Foreskin keratinocyte (primary cell): ENCODE measurements at places on chromosomes 2 and 18.

DNA sequence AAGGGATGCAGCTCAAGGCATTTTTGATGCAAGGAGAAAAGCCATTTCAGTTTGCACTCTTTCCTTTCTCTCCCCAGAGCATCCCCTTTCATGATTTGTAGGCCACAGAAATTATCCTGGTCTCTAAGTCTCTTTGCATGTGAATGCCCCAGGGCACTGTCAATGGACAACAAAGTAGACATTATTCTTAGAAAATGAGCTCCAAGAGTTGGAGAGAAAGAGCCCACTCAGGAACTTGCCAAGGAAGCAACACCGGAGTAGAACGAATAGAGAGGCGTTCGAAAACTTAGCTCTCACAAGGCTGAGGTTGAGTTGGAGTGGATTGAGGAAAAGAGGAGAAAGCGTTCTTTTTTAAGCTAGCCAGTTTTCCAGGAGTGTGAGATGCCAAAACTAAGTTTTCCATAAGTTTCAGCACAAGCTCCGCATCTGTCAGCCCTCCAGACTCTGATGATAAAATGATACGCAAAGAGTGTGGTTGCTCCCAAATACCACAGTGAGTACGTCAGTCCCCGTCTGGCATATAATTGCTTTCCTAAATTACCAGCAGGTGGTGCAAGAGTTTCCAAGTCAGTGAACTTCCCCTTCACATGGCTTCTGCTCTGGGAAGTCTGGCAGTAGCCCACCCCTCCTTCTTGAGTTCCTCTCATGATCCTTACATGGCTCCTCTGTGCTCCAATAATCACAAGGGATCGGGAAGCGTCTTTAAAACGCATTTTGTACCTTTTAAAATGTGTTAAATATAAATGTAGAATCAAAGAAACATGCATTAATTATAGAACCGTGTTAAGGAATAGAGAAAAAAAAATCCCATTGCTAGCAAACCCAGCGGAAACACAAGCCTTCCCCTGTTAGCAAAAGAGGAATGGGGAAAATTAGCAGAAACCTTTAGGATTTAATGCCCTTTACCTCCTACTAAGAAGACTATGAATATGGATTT, 1060.6 kb upstream of the FANCL start:
- DNase-seq: peak; percentile 26

- DNase-seq: peak; percentile 88
These were observed 66.8 kb upstream of the FOSL2 start for GRCh38 chr2:28325567-28326468.

DNA sequence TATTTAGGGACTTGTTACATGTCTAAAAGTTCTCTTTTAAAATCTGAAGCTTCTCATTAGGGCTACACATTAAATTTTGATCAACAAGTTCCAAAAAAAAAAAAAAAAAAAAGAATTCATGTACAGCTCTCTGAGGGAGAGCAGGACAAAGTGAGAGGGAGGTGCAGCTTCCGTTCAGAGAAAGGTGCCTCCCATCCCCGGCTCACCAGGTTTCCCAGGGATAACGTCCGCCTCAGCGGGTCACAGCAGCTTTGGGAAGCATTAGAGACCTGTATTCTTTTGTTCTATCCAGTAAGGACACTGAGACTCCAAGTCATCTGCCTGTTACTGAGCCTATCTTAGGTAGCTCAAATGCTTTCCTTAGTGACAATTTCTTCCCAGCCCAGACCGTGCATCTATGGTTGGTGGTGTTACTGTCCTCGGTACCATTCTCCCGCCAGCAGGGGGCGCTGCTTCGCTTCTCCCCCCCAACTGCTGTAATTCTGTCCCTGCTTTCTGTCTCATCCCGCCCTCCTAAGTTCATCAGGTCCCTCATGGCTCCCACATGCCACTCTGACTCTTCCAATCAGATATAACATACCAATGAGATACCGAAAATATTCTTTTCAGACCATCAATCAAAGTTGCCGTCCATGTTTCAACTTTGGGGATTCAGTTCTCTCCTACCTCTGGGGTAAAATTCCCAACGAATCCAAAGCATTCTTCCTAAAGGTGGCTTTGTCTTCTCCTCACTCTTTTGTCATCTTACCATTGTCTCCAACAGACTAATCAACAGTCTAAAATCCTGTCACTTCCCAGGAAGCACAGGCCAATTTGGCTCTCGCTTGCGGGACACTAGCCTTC, 466.5 kb downstream of the METTL4 start:
- no peak for DNase-seq

- DNase-seq: no peak
These were observed 262.6 kb downstream of the AGAP1 start for GRCh38 chr2:235756491-235756890.

DNA sequence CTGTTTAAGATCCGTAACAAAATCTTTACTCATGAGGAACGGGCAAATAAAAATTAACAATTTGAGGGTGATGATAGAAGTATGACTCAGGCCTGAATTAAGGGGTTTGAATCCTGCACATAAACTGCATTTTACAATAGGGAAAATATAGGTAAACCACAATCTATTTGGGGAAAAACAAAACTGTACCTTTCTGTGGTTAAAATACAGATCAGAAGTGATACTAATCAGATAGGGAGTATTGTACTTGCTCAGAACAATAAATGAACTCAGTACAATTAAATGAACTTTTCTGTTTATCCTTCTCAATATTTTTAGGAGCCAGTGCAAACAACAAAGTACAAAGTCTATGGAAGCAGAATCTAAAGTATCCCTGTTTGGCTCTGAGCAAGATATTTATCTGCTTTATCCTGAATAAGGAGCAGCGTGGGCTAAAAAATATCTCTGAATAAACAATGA, 287.3 kb downstream of the ZNF385B start:
- DNase-seq: no peak

DNA sequence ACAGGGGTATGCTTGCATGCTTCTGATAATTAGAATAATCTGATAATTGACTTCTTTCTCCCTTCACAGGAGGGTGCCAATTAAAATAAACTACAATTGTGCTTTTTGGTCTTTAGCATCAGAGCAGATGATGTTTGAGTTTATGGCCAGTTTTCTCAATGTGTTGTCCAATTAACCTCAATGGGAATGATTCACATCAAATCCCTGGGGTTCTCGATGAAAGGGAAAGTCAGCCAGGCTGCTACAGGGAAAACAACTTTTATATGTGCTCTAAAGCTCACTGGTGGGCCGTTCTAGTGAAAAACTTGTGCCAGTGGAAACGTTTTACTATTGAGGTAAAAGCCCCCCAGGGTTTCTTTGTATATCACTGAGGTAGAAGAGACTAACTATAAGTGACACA, 887.3 kb upstream of the CRIM1 start:
- DNase-seq: no peak

- no peak for DNase-seq
These were observed 22.7 kb downstream of the IAH1 start for GRCh38 chr2:9497017-9497416.

GRCh38 chr2:233081731-233082221, 21.6 kb downstream of the INPP5D start:
- DNase-seq: no peak

- DNase-seq: peak; percentile 7
These were observed 22.1 kb downstream of the ABHD3 start for GRCh38 chr18:21682371-21683051.

DNA sequence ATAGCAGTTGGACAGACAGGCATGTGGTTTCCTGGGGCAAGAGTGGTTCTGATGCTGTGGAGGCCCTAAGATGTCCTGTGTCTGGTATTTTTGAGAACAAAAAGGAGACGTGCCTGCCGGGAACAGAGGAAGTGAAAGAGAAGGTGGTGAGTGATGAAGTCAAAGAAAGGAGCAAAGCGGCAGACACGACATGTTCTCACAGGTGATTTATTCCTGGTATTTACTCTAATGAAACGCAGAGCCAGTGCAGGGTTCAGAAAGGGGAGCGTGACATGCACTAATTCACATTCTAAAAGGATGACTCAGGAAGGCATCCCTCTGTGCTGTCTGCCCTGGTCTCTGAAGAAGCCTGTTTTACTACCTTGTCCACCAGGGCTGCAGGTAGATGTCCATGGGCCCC, 211.0 kb downstream of the KCNE4 start:
- DNase-seq: peak; percentile 97

- DNase-seq: no peak
These were observed 262.0 kb downstream of the CAMKMT start for GRCh38 chr2:44623622-44624351.

DNA sequence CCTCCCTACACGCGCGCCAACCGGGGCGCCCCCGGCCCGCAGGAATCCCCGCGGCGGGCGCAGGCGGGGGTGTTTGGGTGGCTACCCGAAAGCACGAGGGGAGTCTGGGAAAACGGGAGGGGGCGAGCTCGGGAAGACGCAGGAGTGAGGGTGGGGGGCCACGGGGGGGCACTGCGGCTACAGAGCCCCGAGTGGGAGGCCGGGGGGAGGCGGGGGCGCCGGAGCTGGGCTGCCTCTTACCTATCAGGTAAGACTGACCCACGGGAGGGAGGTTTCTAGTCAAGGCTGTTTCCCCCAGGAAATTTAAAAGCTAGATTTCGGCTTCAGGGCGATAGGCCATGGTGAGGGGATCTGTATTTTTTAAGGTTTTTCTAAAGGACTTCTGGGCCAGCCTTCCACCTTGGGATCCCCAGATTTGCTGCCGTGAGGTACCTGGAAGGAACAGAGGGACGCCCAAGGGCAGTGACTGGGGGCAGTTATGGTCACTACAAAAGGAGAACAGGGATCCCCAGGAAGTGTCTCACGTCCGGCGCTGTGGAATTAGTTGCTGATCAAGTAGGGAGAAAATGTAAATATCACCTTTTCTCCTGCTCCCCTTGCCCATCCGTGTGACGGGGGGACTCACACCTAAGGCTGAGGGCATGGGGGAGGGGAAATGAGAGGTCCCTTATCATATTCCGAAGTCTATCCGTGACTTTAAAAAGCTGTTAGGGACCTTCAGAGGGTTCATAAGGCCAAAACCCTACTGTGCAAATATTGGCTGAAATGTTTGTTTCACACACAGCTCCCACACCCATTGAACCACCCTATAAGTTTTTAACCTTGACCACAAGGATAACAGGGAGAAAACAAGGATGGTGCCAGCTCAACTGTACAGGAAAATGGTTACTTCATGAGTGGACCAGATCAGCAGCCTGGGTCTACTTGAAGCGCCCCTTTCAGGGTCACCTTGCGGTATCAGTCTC, 638 bp upstream of the IRS1 start:
- DNase-seq: peak; percentile 41

GRCh38 chr2:10087360-10087759, 7.1 kb upstream of the CYS1 start:
- no peak for DNase-seq

- no peak for DNase-seq
These were observed 147.0 kb upstream of the PELI1 start for GRCh38 chr2:64291181-64291580.

DNA sequence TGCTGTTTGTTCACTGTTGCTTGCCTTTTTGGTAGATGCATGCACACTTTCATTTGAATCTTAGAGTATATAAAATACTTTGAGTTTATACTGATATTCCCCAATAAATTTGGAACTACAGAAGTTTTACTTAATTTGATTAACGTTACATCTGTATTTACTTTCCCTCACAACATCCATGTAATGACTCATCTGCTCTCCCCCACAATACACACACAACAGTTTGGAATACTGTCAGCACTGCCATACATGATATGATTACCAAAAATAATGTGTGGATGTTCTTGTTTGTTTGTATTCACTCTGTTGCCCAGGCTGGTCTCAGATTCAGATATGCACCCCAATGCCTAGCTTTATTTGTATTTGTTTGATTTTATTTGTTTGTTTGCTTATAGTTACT, 144.2 kb downstream of the WDR7 start:
- no peak for DNase-seq

GRCh38 chr2:112542984-112543661, 858 bp downstream of the POLR1B start:
- DNase-seq: peak; percentile 37

GRCh38 chr2:39996653-39997080, 217.6 kb upstream of the THUMPD2 start:
- DNase-seq: peak; percentile 88

DNA sequence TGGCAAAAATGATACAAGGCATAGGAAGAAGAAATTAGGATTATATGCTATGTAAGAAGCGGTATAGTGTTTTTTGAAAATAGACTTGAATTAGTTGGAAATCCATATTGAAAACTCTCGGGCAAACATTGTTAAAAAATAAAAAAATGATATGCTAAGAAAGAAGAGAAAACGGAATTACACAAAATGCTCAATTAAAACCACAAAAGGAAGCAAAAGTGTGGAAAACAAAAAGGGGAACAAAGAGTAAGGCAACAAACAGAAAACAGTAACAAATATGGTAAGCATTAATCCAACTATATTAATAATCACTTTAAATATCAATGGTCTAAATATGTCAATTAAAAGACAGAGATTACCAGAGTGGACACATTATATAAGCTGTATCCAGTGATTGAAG, 58.4 kb downstream of the TXNL1 start:
- no peak for DNase-seq

GRCh38 chr2:112993831-112994230, 11.4 kb upstream of the IL36A start:
- DNase-seq: no peak

GRCh38 chr2:25098670-25099486, 57.0 kb downstream of the EFR3B start:
- DNase-seq: peak; percentile 15

- peak; percentile 50 for DNase-seq
These were observed 10.4 kb upstream of the KCNE4 start for GRCh38 chr2:223041527-223042109.

- no peak for DNase-seq
These were observed 22.2 kb downstream of the PDIA6 start for GRCh38 chr2:10790228-10790973.

DNA sequence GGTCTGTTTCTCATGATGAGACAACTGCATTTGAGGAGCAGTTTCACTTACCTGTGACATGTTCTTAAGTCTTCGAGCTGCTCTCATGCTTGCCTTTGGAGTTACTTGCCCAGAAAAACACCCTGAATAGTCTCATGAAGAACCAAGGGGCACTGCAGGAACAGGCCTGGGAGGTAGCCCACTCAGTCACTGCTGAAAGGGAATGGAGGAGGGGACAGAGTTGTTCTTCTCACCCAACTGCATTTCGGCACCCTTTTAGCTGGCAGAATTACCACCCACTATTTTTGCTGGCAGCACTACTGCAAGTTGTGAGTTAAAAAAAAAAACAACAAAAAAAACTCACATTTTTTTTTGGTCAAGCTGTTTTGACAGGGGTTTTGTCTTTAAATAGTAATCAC, 181.9 kb downstream of the PTPRM start:
- DNase-seq: no peak

DNA sequence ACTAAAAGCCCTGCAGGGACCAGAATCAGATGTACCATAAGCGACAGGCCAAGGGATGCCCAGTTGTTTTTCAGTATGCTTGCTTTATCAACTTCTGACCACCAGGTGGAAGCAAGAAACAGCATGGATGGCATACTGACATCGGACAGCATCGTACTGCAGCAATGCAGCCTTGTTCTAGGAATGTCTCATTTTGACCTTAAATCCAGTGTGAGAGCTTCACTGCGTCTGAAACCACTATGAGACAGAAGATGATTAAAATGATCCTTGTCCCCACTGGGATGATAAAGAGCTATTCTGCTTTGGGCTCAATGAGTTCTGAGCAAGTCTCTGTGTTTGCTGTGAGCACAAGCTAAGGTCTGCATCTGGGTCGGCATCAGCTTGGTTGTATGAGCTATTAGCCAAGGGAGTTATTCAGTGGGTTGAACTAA, 54.3 kb downstream of the CDK15 start:
- DNase-seq: no peak
